Suprapubic skin (tissue), 4 donors: ENCODE measurements at places on chromosomes 7 and 10. TPM values are rescaled to one million over a fixed set of nuclear protein-coding genes. Genes with fewer than 3 reads are reported as not detected.

Gene TMEM72
- not detected for total RNA-seq

Gene MCM10
- 1.7 TPM for total RNA-seq

GRCh38 chr10:101563497-101564040, 24.5 kb downstream of the POLL start:
- no peak for DNase-seq

DNA sequence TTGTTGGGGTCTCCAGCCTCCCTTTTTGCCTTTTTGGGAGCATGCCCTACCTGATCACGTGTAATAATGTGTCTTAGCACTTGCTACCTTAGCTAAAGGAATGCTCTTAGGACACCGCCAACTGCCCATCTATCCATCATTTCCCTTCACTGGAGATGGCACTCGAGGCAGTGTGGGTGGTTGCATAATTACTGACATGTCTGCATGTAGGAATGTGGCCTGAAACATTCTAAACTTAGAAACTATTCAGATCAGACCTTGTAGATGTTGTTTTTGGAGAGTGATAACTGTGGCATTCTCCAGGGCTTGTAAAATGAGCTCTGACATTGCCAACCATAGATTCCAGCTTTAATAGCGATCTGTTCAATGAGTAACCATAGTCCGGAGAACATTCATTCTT, 365.8 kb downstream of the BBS9 start:
- DNase-seq: no peak

DNA sequence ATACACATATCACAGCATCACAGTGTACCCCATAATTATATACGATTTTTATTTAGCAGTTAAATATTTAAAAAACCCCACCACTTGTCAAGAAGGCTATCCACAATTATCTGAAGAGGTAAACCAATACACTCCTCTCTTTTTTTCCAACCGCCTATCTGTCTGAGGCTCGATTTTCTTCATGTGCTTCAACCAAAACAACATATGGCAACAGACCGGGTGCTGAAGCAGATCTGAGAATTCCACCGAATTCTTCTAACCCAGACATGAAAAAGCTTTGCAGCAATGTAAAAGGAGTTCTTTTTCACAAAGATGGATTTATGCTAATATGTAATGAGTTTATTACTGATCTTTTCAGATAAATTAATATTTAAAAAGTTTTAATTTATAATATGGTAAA, 132.4 kb upstream of the RHEB start:
- DNase-seq: no peak

- no peak for DNase-seq
Observed at GRCh38 chr10:73915206-73915851, 4.4 kb downstream of the PLAU start.

GRCh38 chr7:143315776-143316175, at the start of gene CLCN1:
Gene CLCN1, plus strand, starts transcription at chr7:143316111. Its CDS starts 102 bp downstream, at chr7:143316213.
- DNase-seq: no peak

GRCh38 chr7:104127204-104127603, 80.6 kb downstream of the ORC5 start:
- DNase-seq: no peak

DNA sequence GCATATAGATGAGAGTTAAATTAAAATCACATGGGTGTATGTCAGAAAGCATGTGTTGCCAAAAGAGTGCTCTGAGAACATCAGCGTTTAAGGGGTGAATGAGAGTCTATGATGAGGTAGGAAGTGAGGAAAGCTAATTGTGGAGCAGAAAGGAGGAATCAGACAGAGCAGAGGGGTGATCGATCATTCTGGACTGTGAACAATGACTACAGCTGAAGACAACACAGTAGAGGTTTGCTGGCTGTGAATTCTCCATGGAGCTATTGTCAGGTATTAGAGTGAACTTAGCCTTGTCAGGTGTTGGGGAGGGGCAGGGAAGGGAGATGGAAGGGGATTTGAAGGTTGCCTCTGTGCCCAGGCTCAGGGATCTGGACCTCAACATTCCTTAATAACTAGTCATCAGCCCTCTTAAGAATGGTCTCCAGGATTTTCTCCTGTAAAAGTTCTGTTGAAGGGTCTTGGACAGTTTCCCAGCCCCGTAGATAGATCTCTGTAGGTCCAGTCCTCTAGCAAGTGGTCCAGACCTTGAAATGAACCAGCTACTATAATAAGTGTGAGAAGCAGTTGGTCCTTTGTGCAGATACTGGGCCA, 57.1 kb downstream of the KIF5B start:
- no peak for DNase-seq
